ENCODE measurements at places on chromosomes 11 and 22.

- no peak overlapping the region for H3K27ac ChIP-seq
- DNase-seq, result no peak
- no peak overlapping the region for H3K4me3 ChIP-seq
- H3K36me3 ChIP-seq, result no peaks in the 10 kb centered on the region
Observed at GRCh38 chr11:105799728-105800462, 190.0 kb downstream of the GRIA4 start.

DNA sequence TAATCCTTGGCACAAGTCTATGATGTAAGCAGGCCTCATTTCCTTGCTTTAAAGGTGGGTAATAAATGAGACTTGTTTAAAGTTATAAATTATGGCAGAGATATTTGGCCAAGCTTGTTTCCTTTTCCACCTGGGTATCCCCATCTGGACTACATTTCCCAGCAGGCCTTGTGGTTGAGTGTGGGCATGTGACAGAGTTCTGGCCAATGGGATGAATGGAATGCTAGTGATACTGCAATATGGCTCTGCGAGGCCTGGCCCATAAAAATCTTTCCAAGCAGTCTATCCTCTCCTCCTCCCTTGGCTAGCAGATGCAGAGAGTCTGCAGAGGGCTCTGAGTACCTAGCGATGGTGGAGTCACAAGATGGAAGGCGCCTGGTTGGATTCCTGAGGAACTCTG lies 102.5 kb downstream of the TIMP3 start:
- no peaks in the 10 kb centered on the region for H3K4me1 ChIP-seq
- no peaks in the 10 kb centered on the region for H3K36me3 ChIP-seq
- H3K27ac ChIP-seq, result no peak overlapping the region
- DNase-seq, result no peak

DNA sequence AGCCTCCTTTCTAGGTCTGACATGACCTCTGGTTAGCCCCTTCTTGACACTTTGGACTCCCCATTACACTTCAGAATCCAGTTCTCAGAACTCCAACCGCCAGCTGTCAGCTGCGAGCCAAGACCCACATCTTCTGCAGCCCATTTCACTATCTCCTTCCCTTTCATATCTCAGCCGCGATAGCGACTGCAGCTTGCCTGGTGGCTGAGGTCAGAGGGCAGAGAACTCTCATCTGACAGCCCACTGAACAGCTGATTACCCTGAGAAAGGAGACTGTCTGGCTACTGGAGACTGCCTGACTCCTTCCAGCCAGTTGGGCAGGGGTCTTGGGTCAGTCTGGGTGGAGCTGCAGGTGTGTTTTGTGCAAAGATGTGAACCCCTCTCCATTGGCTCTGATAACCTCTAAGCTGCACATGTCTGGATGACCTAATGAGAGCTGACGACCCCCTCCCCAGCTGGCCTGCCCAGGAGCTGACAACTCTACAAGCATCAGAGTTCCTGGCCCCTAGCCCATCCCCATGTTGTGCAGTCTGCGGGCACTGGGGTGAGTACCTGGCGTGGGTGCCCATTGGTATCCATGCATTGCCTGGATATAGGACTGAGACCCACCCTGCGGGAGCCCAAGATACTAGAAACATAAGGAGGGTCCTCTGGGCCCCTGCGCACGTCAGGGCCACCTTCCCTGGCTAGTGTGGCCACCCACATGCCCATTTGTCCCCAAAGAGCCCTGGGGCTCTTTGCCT lies 1.1 kb downstream of the CHRM1 start:
- H3K27ac ChIP-seq, result no peak overlapping the region
- peaks cover 51% of the 10 kb centered on the region for H3K27me3 ChIP-seq
- no peak for DNase-seq
- H3K4me1 ChIP-seq, result peaks cover 10% of the 10 kb centered on the region
- no peaks in the 10 kb centered on the region for H3K36me3 ChIP-seq
- no peak overlapping the region for H3K4me3 ChIP-seq

GRCh38 chr11:68988491-68988890 lies 7.7 kb upstream of the MRGPRD start:
- peaks cover 33% of the 10 kb centered on the region for H3K27me3 ChIP-seq
- no peak overlapping the region for H3K4me3 ChIP-seq
- peaks cover 6% of the 10 kb centered on the region for H3K4me1 ChIP-seq
- H3K36me3 ChIP-seq, result no peaks in the 10 kb centered on the region

DNA sequence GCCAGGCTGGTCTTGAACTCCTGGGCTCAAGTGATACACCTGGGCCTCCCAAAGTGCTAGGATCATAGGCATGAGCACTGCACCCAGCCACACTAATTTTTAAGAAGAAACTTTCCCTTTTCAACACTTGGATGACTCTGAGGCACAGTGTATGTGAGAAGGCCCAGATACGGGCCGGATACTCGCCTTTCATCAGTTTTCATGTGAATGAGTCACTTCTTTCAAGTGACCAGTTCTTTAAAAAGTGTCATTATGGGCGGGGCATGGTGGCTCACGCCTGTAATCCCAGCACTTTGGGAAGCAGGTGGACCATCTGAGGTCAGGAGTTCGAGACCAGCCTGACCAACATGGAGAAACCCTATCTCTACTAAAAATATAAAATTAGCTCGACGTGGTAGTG lies 120.8 kb downstream of the CTTN start:
- H3K4me3 ChIP-seq, result no peak overlapping the region
- H3K36me3 ChIP-seq, result no peaks in the 10 kb centered on the region
